ENCODE measurements at places on chromosomes 2 and 18. TPM values are rescaled to one million over a fixed set of nuclear protein-coding genes. Genes with fewer than 3 reads are reported as not detected.

- DNase-seq, result no peak
These were observed 159.3 kb downstream of the CYRIA start for GRCh38 chr2:16506366-16506765.

DNA sequence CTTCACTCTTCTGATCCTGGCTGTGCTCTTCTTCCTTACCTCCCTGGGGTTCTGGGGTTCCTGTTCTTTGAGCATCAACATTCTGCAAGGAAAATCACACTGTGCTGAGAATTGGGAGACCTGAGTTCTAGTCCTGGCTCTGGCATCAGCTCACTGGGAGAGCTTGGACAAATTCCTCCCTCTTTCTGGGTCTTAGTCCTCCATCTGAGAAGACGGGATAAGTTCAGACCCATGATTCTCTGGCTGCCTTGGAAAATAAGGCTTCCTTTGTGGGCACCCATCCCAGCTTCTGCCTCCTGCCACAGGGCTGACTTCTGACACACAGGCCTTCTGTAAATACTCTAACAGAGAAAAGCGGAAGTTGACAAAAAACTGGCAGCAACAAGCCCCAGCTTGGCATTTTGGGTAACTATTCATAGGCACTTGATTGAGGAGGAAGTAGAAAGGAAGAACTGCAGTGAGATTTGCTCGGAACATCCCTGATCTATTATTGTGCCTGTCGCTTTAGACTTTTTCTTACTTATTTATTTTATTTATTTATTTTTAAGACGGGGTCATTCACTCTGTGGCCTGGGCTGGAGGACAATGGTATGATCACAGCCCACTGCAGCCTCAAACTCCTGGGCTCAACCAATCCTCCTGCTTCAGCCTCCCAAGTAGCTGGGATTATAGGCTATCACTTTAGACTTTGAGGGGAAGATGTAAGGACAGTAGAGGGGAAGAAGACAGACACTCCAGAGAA lies 7.9 kb downstream of the PCBP1 start:
- peak; percentile 74 for DNase-seq

Gene REG3G
- total RNA-seq, result not detected

DNA sequence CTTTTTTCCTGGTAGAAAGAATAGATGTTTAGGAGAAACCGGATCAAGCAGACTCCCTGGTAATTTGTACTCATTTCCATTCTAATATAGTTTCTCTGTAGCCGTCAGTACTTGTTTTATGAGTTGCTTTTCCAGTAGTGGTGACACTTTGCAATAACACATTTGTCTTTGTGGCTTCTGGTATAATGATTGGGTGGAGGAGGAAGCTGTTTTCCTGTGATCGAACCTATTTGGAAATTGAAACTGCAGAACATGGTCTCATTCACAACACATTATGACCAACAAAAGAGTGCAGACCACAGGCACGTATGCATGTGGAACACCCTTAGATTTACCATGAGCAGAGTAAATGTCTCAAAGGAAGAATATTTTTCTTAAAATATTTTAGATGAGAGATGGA lies 7.6 kb upstream of the SERPINB12 start:
- no peak for DNase-seq

GRCh38 chr2:152485954-152486736 lies 151.2 kb downstream of the FMNL2 start:
- DNase-seq, result no peak

Gene TIGD1
- total RNA-seq, result 8.7 TPM

GRCh38 chr2:235659767-235660322 lies 166.0 kb downstream of the AGAP1 start:
- DNase-seq, result no peak

DNA sequence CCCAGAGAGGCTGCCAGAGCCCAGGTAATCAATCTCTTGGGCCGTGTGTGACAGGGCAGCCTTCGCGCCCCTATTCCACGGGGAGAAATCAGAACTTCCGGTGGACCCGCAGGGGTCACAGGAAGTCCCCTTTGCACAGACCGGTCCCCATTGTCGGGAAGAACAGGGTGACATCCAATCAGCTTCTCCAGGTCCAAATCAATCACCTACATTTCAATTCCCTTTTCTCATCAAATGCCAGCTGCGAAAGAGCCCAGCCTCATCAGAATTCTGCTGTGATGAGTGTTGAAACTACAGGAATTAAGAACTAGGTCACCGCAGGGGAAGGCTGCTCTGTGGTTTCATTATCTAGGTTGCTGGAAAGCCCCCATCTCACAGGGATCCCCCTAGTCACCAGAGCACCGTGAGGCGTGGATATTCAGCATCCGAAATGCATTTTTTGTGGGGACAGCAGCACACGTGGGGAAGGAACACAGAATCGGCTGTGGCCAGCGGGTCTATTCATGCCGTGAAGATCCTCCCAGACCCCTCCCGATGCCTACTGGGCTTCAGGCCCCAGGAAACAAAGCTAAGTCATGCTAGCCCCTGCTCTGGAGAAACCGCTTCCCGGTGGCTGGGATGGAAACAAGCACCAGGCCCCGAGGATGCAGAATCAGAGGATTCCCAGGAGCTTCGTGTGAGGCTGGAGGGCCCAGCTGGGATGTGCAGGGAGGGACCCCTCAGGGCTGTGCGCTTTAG lies 193.7 kb upstream of the ID2 start:
- peak; percentile 24 for DNase-seq

DNA sequence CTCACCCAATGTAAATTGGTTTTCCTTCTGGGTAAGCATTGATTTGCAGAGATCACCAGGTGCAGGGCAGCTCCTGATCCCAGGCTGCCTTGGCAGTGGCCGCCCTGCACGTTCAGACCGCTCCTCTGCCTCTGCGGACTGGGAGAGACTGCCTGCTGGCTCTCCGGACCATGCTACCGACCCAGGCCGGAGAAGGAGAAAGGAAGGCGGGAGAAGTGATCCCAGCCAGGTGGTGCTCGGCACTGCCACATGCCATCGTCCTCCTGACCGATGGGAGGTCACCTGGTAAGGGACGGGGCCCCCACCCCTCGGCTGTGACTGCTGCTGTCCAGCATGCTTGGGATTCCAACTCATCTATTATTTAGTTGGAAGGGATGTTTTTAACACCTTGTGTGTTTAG lies 108.1 kb upstream of the POU3F3 start:
- DNase-seq, result no peak

Measured in activated CD4-positive, alpha-beta T cell treated with anti-CD3 and anti-CD28 coated beads, Interleukin-2, amount 10 ng/mL, durations not matched to agents 7 days and 5 days (primary cell).